Activated T-helper 1 cell treated with Interleukin-2 at 50 U/mL for 16 hours (primary cell): ENCODE measurements at places on chromosomes 16 and 17.

DNA sequence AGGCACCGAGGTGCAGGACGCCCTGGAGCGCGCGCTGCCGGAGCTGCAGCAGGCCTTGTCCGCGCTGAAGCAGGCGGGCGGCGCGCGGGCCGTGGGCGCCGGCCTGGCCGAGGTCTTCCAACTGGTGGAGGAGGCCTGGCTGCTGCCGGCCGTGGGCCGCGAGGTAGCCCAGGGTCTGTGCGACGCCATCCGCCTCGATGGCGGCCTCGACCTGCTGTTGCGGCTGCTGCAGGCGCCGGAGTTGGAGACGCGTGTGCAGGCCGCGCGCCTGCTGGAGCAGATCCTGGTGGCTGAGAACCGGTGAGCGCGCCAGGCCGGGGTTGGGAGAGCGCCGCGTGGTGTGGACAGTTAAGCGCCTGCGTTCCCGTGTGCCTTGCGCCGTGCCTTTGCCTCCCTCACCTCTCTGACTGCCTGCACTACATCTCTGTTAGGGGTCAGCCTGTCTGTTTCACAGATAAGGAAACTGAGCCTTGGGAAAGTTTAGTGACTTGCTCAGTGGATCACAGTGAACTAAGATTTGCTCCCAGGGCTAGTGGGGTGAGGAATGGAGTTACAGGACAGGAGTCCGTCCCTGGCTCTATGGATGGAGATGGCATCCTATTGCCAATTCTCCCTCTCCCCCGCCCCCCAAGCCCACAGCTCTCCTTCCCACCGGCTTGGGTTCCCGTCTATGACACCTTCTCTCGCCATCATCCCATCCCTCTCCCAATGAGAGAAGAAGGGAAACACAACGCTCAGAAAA lies 880 bp downstream of the SARM1 start:
- no peak for DNase-seq

GRCh38 chr16:82639666-82640336 lies 13.0 kb downstream of the CDH13 start:
- no peak for DNase-seq

DNA sequence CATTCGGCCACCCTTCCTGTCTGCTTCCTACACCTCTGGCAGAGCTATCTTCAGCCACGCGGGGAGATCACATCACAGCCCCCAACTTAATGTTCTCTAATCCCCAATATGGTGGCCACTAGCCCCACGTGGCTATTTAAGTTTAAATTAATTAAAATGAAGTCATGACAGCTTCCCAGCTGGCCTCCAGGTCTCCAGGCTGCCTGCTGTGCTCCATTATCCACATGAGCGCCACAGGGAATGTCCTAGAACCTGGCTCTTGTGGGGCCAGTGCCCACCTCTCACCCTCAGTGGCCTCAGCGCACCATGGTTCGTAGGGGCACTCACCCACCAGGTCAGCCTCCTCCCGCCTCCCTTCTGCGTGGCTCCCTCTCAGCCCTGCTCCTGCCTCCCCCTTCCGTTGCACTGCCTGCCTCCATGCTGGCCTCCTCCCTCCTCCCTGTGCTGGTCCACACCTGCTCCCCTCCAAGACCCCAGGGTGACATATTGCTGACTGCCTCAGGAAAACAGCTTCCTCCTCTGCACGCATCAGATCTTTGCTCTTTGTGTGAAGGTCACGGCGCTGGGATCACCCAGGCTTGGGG lies 47.7 kb downstream of the IRF8 start:
- no peak for DNase-seq

DNA sequence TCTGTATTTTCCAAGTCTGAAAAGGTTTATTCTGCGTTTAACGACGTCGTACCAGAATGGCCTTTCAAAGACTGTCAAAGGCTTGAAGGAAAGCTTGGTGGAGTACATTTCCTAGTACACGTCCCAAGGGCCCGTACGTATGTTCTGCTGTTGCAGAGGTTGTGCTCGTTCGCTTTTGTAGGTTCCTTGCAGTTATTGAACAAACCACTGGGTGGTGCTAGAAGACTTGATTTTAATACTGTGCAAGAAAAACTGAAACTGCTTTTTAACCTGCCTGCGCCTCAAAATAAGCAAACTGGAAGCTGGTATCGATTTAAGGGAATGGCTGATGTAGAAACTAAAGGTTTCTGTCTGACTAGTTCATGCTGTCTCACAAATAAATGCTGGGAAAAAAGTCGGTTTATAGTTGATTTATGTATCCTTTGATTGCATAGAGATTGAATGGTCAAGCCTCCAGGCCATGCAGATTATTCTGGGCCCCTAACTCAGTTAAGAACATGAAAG lies 54.6 kb downstream of the USP10 start:
- peak; percentile 28 for DNase-seq

- DNase-seq = no peak
These were observed 63.7 kb downstream of the SIAH1 start for GRCh38 chr16:48321317-48322036.

- no peak for DNase-seq
These were observed 51.2 kb upstream of the KDM8 start for GRCh38 chr16:27152121-27152520.

GRCh38 chr16:77679391-77679790 lies 42.9 kb upstream of the NUDT7 start:
- no peak for DNase-seq

DNA sequence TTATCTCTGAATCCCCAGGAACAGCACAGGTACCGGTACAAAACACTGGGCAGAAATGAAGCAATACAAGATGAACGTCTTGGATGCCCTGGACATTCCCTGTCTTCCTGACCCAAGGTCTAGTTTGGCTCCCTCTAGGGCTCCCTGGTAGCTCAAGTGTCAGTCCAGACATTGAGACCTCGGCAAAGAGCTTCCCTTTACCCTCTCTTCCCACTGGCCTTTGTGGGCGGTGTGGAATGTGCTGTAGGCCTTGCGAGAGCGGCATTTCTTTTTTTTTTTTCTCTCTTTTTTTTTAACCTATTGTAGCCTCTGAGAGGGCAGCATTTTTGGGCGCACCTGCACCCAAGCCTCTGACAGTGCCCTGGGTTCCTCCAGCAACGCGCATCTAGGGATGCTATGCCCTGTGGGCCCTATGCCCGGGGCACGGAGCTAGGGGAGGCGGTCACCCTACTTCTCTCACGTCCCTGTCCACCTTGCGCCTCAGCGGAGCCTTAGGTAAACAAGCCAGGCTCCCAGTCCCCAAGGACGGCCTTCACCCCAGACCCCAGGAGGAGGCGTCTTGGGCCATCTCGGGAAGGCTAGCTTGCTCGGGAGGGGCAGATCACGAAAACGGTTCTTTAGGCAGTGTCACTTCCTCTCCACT lies 1.2 kb upstream of the NFATC3 start:
- no peak for DNase-seq
